NCI-H2081 treated with DMSO at 0.1 percent for 48 hours (cell line): ENCODE measurements at places on chromosomes 5 and 9.
A peak's percentile ranks its signal among the peaks of the same experiment; 100 is the strongest.

- no peak for DNase-seq
These were observed 305.0 kb upstream of the CCNH start for GRCh38 chr5:87717761-87718160.

DNA sequence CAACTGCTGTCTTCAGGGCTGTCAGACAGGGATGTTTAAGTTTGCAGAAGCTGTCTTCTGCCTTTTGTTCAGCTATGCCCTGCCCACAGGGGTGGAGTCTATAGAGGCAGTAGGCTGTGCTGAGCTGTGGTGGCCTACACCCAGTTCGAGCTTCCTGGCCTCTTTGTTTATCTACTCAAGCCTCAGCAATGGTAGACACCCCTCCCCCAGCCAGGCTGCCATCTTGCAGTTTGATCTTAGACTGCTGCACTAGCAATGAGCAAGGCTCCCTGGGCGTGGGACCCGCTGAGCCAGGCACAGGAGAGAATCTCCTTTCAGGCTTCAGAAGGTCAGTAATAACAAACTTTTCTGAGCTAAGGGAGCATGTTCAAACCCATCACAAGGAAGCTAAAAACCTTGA, 545.3 kb downstream of the TLE4 start:
- DNase-seq, result no peak

- DNase-seq, result no peak
These were observed 13.8 kb upstream of the REEP2 start for GRCh38 chr5:138425079-138425478.

GRCh38 chr9:86324308-86324707, 29.9 kb downstream of the TUT7 start:
- DNase-seq, result no peak

- DNase-seq, result no peak
These were observed 106.6 kb downstream of the FBXW11 start for GRCh38 chr5:171899792-171900191.

- DNase-seq, result no peak
These were observed 248.6 kb upstream of the ANKRD55 start for GRCh38 chr5:56481428-56482357.

DNA sequence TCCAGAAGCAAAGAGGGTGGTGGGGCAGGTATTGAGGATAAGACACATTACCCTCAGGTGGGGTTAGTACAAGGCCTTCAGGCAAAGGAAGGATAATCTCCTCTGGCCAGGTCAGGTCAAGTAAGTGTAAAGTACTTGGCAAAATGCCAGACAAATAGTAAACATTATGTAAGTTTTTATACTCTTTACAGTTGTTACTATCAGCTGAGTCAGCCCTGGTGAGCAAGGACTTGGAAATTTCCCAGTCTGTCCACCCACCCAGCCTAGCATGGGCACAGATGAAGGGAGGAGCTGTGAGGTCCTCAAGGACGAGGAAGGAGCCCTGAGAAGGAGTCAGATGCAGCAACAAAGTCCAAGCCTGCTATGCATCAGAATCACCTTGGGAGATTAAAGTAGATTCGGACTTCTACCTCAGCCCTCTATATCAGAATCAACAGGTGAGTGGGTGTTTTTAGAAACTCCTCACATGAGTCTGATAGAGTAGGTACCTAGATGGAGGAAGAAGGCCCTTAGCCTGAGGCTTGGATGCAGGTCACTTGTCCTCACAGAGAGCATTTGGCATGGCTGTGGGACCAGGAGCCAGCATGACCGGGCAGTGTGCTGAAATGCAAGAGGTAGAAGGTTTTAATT, 50.2 kb upstream of the BARX1 start:
- no peak for DNase-seq

- DNase-seq, result no peak
These were observed 123.7 kb upstream of the IRX4 start for GRCh38 chr5:2006193-2006970.

DNA sequence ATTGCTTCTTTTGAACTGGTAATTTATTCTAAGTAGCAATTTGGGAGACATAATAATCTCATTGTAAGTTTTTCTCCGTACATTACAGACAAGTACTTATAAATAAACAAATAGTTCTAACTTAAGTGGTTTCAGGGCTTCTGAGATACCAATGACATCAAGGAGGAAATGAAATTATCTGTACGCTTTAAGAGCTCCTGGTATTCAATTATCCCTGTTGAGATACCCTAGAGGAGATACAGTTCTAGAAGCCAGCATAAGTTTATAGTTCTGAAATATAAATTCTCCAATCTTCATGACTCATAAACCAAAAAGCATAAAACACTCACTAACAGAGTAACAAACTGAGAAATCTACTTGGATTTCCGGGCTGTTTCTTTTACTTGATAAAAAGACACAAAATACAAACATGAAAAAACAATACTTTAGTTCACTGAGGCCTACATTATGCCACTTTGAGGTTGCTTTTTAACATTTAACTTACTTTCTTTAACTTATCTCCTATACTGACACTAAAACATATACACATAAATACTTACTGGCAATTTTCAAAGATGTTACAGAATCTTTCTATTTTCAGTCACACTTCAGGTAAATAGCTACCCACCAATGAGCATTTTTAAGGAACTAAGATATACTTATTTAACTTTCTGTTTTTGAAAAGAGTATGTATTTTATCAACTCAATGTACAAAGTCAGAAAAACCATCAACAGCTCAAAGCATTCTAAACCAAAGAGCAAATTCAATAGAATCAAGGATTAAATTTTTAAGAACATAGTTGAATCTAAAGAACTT, 7.5 kb downstream of the DCTN4 start:
- DNase-seq, result no peak

- no peak for DNase-seq
These were observed 1.3 kb downstream of the MINAR2 start for GRCh38 chr5:129748913-129749880.

- no peak for DNase-seq
These were observed 51.8 kb upstream of the RAPGEF1 start for GRCh38 chr9:131791542-131792254.

GRCh38 chr5:81007637-81008027, 47.5 kb downstream of the RASGRF2 start:
- no peak for DNase-seq

GRCh38 chr5:1291611-1292080, 3.2 kb downstream of the TERT start:
- no peak for DNase-seq

DNA sequence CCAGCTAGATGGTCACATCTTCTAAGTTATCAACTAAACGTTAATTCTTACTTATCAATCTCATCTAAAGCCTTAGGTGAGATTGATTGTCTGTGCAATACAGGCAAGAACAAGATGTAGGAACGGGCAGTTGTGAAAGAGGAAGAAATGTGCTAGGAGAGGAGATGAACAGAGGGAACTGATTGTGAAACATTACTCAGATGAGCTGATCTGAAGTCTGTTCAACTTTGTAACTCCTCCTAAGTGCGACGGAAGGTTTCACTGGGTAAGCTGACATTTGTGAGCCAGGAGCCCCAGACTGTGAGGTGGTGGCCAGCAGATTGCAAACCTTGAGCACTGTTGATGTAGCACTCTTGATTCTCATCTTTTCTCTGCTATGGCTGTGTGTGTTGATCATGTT, 204.1 kb downstream of the CD180 start:
- DNase-seq, result no peak

DNA sequence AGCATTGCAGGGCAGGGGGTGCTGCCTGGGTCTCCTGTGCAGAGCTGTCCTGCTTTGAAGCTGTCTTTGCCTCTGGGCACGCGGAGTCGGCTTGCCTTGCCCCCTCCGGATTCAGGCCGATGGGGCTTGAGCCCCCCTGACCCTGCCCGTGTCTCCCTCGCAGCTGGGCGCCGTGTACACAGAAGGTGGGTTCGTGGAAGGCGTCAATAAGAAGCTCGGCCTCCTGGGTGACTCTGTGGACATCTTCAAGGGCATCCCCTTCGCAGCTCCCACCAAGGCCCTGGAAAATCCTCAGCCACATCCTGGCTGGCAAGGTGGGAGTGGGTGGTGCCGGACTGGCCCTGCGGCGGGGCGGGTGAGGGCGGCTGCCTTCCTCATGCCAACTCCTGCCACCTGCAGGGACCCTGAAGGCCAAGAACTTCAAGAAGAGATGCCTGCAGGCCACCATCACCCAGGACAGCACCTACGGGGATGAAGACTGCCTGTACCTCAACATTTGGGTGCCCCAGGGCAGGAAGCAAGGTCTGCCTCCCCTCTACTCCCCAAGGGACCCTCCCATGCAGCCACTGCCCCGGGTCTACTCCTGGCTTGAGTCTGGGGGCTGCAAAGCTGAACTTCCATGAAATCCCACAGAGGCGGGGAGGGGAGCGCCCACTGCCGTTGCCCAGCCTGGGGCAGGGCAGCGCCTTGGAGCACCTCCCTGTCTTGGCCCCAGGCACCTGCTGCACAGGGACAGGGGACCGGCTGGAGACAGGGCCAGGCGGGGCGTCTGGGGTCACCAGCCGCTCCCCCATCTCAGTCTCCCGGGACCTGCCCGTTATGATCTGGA, 2.7 kb downstream of the CEL start:
- no peak for DNase-seq

- DNase-seq, result no peak
These were observed 527.0 kb upstream of the TUSC1 start for GRCh38 chr9:26205261-26205660.

DNA sequence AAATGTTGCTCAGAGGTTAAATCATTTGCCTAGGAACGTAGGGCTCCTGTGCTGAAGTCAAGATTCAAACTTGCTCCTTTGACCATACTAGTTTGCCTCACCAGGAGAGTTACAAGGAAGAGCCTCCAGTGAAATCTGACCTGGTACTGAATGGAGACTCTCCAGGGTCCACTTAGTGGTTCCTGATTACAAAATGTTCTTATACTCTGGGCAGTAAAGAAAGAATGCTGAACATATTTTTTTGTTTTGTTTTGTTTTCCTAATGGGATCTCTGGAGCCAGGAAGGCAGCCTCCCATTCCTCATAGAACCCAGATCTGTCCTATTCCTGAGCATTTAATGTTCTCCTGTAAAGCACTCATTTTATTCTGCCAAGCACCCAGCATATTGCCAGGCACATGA, 256.5 kb upstream of the CLINT1 start:
- DNase-seq, result no peak

GRCh38 chr5:125700380-125700861, 722.8 kb upstream of the GRAMD2B start:
- DNase-seq, result peak; percentile 69

DNA sequence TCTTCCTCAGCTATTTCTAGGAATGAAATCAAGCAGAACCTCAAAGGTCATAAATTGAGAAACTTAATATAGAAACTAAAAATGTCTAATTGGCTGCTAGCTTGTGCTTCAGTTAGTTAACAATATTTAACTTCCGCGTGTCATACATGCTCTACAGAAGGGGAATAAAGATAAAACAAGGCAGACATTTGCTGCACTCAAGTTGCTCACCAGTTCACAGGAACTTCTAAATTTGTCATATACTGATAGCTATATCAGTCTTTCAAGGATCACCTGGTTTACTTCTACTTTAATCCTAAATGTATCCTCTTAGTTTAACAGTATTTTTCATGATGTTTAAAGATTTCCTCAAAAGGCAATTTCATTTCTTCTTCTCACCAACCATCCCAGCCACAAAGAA, 8.4 kb downstream of the CCNH start:
- no peak for DNase-seq

DNA sequence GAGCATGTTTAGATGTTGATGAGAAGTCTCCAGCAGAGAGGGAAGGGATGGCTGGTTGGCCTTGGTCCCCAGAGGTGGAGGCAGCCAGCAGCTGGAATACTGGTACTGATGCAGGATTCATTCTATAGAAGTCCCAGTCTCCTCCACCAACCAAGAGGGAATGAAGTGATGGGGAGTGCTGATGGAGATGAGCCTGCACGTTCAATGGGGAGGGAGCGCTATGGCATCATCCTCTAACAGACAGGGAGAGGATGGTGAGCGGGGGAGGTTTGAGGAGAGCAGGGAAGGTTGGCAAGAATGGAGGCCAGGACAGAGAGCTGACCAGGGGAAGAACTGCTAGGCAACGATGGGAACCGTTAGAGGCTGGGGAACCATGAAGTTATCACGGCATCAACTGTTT, 159.8 kb upstream of the MVB12B start:
- DNase-seq, result no peak

DNA sequence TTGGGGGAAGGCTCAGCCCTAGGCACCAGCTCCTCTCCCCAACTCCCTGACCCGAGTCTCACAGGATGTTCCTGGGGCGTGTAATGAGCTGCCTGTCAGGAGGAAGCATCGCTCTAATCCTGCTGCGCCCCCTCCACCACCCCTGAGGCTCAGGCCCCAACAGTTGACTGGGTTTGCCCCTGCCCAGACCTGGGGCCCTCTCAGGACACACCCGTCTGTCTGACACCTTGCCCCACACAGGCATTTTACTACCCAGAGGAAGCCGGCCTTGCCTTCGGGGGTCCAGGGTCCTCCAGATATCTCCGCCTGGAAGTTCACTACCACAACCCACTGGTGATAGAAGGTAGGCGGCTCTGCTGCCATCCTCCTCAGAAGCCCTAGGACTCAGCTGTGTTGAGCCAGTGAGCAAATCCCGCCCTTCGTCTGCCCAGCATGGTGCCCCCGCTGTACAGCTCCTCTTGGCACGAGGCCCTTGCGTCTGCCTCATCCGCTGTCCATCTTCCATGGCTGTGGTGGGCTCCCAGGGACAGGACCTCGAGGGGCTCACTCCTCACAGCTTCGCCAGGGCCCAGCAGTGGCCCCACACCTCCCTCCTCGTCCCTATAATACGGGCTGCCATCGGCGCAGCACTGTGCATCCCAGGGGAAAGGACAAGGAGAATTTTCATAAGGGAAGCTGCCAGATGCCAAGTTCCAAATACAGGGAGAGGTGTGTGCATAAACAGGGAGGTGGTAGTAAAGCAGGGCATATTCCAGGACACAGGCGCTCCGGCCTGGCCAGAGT, 8.0 kb downstream of the DBH start:
- no peak for DNase-seq

- no peak for DNase-seq
These were observed 26.1 kb upstream of the CSF1R start for GRCh38 chr5:150112201-150113046.

- DNase-seq, result peak; percentile 16
These were observed 440.0 kb downstream of the ENC1 start for GRCh38 chr5:74200560-74200959.

GRCh38 chr9:12933957-12934356, 159.1 kb downstream of the LURAP1L start:
- no peak for DNase-seq
